ENCODE measurements at places on chromosomes 3 and 15.

GRCh38 chr3:176661432-176661964 lies 535.8 kb downstream of the TBL1XR1 start:
- no peak for DNase-seq

DNA sequence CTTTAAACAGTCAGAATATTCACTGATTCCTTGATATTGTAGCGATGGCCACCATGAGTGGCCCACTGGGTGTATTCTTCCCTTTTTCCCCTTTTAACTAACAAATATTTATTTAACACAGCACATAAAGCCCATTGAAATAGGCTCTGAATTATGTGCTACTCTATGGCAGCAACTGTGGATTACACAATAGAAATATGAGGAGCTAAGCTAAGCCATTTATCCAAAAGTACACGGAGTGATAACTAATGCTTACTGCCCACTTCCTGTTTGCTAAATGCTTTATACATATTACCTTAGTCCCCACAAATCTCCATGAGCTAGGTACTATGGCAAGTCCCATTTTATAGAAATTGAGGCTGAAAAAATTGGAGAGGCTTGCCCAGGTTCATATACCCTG lies 17.9 kb downstream of the ILDR1 start:
- DNase-seq: no peak

- DNase-seq: no peak
These were observed 225.6 kb downstream of the MINAR1 start for GRCh38 chr15:79657722-79658121.

GRCh38 chr3:181711325-181712135 lies at the start of gene SOX2:
Gene SOX2 (plus strand): TSS chr3:181711925. CDS start chr3:181712361, 436 bp downstream.
- DNase-seq: peak; percentile 24

GRCh38 chr3:126746395-126747177 lies 42.5 kb downstream of the CHCHD6 start:
- no peak for DNase-seq

- DNase-seq: no peak
These were observed 120.5 kb upstream of the PROK2 start for GRCh38 chr3:71905426-71905825.

- no peak for DNase-seq
These were observed 94.7 kb downstream of the LRIG1 start for GRCh38 chr3:66406163-66406562.

GRCh38 chr3:160678292-160678842 lies 1.4 kb downstream of the ARL14 start:
- DNase-seq: no peak

DNA sequence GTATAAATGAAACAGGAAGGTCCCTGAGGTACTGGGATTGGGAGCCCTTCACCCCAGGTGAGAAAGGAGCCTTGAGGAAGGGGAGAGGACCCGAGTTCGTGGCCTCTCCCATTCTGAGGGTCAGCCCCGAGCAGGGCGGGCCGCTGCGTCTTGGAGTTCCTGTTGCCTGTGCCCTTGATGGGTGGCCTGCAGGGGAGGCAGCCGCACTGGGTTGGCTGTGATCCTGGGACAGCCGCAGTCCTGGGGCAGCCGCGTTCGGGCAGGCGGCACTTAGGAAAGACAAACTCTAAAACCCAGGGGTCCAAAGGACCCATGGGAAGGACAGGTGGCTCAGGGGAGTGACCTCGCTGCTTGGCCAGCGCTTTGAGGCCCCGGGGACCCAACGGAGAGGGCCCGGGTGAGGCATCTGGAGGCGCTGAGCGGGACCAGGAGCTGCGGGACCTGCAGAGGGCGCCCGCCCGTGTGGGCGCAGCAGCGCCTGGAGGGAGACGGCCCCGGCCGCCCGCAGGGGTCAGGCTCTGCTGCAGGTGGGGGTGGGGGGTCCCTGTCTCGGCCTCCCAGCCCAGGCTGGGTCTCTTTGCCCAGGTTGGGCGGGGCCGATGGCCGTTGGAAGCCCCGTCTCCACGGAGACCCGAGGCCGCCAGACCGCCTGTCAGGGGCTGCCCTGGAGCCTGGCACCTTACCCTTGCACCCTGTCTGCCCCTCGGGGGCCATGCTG lies 65.1 kb downstream of the HMCES start:
- peak; percentile 50 for DNase-seq

GRCh38 chr15:61657461-61657860 lies 402.8 kb downstream of the VPS13C start:
- DNase-seq: no peak

GRCh38 chr3:134476306-134476705 lies 9.5 kb downstream of the ANAPC13 start:
- DNase-seq: no peak

DNA sequence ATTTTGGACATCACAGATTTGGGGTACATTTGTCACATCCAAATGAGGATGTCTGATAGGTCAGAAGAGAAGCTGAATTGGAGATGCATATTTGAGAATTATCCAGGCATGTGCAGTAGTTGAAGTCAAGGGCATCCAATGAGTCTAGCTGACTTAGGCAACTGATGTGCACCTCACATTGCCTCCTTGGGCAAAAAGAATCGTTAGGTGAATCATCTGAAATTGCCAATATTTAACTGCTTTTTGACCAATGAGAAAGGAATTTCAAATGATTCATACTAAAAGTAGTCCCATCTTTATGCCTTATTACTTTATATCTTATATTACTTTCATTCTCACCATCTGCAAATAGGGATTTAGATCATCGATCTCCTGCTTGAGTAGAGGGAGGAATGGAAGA lies 117.7 kb downstream of the CD47 start:
- no peak for DNase-seq

DNA sequence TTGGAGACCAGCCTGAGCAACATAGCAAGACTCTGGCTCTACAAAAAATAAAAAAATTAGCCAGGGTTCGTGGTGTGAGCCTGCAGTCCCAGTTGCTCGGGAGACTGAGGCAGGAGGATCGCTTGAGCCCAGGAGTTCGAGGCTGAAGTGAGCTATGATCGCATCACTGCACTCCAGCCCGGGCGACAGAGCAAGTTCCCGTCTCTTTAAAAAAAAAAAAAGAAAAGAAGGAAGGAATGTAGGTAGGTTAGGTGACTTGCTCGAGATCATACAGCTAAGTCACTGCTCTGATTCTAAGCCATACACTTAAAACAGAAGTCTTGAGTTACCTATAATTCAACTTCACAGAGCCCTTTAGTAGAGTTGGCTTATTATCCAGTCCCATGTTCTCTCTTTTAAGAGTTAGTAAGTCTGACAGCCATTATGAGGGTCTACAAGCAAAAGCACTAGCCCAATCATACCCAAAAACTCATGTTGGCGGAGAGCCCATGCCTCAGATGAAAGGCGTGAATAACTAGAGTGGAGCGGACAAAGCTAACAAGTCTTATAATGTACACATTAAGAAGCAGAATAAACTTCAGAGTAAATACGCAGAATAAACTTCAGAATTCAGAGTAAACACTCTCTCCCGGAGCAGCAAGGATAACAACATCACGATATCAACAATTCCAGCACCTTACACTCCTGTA lies 768 bp downstream of the AAGAB start:
- DNase-seq: no peak

DNA sequence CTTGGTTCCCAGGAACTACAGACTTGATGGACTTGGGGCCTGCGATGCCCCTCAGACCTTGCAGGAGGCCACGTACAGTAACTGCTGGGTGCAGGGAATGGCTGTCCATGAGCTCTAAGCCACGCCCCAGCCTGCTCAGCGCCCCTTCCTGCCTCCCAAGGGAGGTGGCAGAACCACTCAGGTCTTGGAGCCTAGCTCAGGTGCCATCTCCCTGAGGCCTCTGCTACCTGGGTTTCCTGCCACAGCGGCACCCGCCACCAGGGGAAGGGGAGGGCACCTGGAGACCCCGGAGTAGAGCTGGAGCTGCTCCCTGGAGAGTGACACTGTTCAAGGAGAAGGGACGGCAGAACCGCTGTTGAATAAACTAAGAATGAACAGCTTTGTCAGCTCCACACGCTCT lies 77.8 kb upstream of the RPL32 start:
- DNase-seq: no peak

DNA sequence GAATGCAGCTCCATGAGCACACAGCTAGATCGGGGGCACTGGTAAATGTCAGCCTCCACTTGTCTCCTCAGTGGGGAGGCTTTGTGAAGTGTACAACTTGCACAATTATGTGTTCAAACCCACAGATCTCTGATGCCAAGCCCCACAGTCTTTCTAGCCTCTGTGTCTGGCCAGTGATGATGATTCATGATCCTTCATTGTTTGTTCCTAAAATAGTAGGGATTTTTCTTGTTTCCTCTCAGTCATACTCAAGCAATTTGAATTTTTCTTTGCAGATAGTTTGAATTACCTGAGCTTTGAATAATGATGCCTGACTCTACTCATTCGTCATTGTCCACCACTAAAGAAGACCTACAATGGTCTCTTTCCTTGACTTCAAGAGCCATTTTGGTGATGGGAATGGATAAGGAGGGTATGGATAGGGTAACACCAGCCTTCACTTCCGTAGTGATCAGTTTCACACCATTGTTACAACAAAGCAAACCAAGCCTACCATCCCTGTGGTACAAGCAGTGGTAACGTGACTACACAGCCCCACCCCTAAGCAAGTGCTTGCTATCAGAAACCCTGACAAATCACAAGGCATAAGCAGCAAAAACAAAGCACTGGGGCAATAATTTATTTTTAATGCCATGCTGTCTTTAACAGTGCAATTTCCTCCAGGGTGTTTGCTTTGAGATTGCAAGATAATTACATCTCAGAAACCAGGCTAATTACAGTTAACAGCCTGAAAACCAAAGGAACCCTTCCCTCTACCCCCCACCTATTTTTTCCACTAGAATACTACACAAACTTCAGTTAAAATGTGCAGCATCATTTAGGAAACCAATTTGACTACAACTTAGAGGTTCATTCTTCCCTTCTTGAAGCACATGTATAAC lies 114.1 kb upstream of the PPP2R3A start:
- DNase-seq: no peak

- DNase-seq: no peak
These were observed 309.3 kb upstream of the UBE2E2 start for GRCh38 chr3:22893644-22894325.

DNA sequence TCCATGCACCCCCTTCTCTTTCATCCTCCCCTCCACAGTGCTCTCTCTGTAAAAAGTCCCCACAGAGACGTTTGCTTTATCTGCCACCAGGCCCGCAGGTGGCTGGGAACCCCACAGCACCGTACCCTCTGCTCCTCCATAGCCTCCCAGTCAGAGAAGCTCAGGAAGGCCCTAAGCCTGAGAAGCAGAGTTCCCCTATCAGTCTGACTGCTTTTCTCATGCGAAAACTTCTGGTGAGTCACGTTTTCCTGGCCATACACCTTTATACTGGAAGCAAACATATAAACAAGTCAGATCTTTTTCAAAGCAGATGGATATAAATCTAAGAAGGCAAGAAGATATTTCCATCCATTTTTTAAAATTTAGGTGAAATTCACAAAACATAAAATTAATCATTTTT lies 51.5 kb upstream of the MEF2A start:
- no peak for DNase-seq

- no peak for DNase-seq
These were observed 211.9 kb downstream of the EBLN2 start for GRCh38 chr3:73273341-73273740.

- no peak for DNase-seq
These were observed 308.5 kb upstream of the ARRDC4 start for GRCh38 chr15:97652041-97652440.

- DNase-seq: no peak
These were observed 66.5 kb downstream of the NME9 start for GRCh38 chr3:138263104-138263503.

DNA sequence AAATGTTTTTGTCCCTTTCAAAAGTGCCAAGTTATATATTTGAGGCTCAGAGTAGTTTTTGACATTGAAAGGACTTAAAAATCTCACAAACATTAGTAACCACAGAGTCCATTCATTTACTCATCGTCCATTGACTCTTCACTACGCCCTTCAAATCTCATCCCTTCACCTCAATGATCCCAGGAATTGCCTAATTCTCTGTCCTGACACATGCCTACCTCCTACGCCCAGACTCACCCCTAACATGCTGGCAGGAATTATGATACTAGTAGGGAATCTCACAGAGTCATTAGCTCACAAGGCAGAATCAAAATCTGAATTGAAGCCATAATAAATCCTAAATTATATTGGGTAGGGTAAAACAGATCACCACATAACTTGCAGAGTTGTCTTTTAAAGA lies 410.1 kb downstream of the RAP2B start:
- DNase-seq: no peak

- no peak for DNase-seq
These were observed 427.5 kb downstream of the VGLL3 start for GRCh38 chr3:86563400-86563970.

- no peak for DNase-seq
These were observed 34.2 kb downstream of the MYZAP start for GRCh38 chr15:57625703-57626448.

- DNase-seq: peak; percentile 39
These were observed 1.2 kb downstream of the NT5DC2 start for GRCh38 chr3:52532517-52532837.

- no peak for DNase-seq
These were observed 118.8 kb upstream of the AZI2 start for GRCh38 chr3:28467414-28467813.

GRCh38 chr15:63943829-63944680 lies 102.2 kb downstream of the DAPK2 start:
- no peak for DNase-seq

DNA sequence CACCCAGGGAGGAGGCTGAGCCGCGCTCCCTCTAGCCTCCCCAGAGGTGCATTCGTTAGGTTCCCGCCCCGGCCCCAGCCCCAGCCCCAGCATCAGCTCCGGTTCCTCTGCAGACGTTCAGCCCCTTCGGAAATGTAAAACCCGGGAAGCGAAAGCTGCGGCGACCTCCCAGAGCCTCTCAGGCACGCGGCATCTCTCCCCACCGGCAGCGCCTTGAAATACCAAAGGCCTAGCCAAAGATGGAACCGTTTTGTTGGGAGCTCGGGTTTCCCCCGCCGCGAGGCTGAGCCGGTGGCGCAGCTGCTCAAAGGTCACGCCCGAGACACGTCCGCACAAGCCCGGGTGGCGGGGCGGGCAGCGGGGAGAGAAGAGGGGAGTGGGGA lies 77.8 kb upstream of the HES1 start:
- peak; percentile 59 for DNase-seq

GRCh38 chr3:31027914-31028313 lies 133.5 kb upstream of the GADL1 start:
- DNase-seq: no peak

DNA sequence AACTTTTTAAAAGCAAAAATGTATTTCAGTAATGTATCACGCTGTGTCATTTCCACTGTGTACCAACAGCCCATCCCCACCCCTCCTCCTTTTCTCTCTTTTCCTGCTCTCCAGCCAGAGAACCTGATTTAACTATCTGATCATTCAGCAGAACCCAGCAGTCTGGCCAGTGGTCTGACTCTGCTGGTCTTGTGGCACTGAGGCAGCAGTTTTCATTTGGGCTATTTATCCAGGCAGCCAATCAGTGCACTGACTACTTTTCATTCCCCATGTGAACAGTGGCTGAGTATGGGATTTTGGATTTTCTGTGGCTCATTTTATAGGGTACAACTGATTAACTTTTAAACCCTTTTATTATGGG lies 56.3 kb downstream of the GPR171 start:
- DNase-seq: no peak

- no peak for DNase-seq
These were observed 38.4 kb downstream of the LARP6 start for GRCh38 chr15:70815604-70816003.
